Activated B cell treated with CpG ODN at 0.5 μM for 24 hours (primary cell): ENCODE measurements at places on chromosomes 12 and 14.

DNA sequence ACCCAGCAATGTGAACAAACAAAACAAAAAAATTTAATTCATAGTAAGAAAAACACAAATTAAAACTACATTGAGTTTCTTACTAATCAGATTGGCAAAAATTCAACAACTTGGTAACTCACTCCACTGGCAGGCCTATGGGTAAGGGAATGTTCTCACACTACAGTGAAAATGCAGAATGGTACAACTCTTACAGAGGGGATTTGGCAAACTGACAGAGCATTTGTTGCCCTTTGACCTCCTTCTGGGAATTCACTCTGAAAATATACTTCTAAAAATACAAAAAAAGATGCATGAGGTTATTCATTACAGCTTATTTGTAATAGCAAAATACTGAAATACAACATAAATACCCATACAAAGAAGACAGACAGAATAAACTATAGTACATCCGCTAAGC lies 32.8 kb downstream of the ABCD2 start:
- H3K27ac ChIP-seq = no peak overlapping the region
- peaks cover 2% of the 10 kb centered on the region for H3K4me1 ChIP-seq
- H3K36me3 ChIP-seq = peaks cover 4% of the 10 kb centered on the region
- no peak for DNase-seq

- H3K27me3 ChIP-seq = no peaks in the 10 kb centered on the region
- peak overlapping the region; percentile 95 for H3K4me3 ChIP-seq
- peaks cover 25% of the 10 kb centered on the region for H3K4me1 ChIP-seq
- no peak for DNase-seq
These were observed 2.1 kb downstream of the PNMA1 start for GRCh38 chr14:73712071-73712506.

GRCh38 chr12:4216187-4216927 lies 57.2 kb upstream of the CCND2 start:
- peak overlapping the region; percentile 93 for H3K27ac ChIP-seq
- H3K4me3 ChIP-seq = peak overlapping the region; percentile 80
- no peaks in the 10 kb centered on the region for H3K36me3 ChIP-seq
- no peaks in the 10 kb centered on the region for H3K27me3 ChIP-seq
- peaks cover 49% of the 10 kb centered on the region for H3K4me1 ChIP-seq
- DNase-seq = no peak

DNA sequence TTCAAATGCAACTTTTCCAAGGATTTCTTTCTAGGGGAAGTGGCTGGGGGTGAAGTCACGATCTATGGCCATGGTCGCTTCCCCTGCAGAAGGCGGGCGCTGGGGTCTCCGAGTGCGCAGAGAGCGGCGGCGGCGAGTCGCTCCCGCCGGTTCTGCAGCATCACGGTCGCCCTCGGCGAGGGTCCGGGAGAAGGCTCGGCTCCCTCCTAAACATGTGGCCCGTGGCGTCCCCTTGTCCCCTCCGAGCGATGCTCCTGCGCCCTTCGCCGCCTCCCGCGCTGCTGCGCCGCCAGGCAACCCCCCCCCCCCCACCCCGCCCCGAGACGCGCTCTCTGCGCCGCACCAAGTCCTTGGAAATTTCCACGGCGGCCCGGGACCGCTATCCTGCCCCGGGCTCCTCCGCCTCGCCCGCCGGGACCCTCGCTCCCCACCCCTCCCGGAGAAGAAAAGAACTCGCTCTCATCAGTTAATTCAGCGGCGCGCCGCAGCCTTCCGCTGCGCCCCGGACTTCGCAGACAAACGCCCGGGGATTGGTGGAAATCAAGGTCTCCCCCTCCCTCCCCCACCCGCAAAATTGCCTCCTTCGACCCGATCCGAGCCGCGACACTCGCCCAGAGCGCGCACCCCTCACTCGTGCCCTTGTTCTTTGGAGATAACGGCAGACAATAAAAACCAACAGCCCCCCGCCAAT lies at the start of gene ST8SIA1:
ST8SIA1 (minus strand) TSS at position 298 of the 691 bp plus-strand sequence. CDS start 475 bp downstream, outside the sequence.
- peak within 1 kb of the TSS; percentile 82 for H3K4me3 ChIP-seq
- no peak for DNase-seq

DNA sequence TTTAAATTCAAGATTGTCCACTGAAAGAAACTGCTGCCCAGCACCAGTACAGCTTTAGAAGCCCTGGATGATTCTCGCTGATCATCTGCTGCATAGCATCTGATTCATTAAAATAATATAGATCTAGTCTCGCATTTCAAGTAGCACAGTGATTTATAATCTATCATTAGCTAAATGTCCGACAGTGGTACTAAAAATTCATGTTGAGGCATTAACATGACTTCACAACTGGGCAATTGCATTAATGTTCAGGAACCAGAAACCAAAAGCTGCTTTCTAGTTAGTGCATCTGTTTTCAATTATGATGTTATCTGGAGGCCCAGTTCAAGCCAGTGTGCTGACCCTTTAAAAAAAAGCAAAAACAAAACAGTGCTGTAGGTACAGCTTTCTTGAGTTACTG lies 1987.2 kb upstream of the SEL1L start:
- no peak for DNase-seq
- H3K27me3 ChIP-seq = no peaks in the 10 kb centered on the region
- no peak overlapping the region for H3K4me3 ChIP-seq
